Hematopoietic multipotent progenitor cell (in vitro differentiated cells): ENCODE measurements at places on chromosomes 12 and 14. TPM values are rescaled to one million over a fixed set of nuclear protein-coding genes. Genes with fewer than 3 reads are reported as not detected.

The TDRD9 gene
- total RNA-seq = 1.6 TPM

The CD27 gene
- 1.1 TPM for total RNA-seq

- DNase-seq = no peak
Measured at GRCh38 chr12:111626230-111626629, 27.1 kb upstream of the ATXN2 start.

The TBX5 gene
- total RNA-seq = not detected

DNA sequence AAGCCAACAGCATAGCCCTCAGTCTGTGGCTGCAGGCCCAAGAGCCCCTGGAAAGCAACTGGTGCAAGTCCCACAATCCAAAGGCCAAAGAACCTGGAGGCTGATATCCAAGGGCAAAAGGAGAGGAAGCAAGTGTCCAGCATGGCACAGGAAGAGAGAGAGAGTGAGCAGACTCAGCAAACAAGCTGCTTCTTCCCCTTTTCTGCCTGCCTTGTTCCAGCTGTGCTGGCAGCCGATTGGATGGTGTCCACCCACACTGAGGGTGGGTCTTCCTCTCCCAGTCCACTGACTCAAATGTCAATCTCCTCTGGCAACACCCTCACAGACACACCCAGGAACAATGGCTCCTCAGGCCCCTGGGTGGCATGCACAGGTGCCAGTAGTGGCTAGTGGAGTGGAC is 33.5 kb downstream of the SMCO2 start:
- DNase-seq = no peak

DNA sequence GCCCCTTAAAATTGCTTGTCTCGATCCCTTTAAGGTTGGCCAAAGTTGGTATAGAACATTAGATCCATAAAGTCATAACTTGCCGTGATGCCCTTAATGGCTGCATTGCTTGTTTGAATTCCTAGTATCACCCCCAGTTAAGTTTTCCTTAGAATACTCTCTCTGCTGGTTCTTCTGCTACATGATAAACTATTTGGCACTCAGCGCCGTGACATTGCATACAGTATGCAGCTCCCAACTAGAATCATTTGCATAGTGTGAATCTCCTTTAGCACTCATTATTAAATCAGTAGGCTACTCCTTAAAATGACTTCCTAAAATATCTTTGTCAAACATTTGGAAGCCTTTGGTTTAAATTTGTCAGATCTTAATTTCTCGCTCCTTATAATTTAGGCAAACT is 42.2 kb downstream of the KNTC1 start:
- no peak for DNase-seq

The FAM181A gene
- total RNA-seq = not detected

The MSRB3 gene
- 75.9 TPM for total RNA-seq

The LPCAT3 gene
- 33.1 TPM for total RNA-seq
